ENCODE measurements at places on chromosomes 2 and 18.

DNA sequence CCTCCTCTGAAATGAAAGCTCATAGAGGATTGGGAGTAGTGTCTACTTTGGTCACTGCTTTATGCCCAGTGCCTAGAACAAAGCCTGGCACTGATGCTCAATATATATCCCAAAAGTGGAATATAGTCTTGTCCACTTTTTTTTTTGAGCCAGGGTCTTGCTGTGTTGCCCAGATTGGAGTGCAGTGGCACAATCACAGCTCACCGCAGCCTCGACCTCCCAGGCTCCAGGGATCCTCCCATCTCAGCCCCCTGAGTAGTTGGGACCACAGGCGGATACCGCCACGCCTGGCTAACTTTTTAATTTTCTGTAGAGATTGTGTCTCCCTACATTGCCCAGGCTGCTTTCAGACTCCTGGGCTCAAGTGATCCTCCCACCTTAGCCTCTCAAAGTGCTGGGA lies 3.8 kb downstream of the FKBP7 start:
- no peak for DNase-seq

DNA sequence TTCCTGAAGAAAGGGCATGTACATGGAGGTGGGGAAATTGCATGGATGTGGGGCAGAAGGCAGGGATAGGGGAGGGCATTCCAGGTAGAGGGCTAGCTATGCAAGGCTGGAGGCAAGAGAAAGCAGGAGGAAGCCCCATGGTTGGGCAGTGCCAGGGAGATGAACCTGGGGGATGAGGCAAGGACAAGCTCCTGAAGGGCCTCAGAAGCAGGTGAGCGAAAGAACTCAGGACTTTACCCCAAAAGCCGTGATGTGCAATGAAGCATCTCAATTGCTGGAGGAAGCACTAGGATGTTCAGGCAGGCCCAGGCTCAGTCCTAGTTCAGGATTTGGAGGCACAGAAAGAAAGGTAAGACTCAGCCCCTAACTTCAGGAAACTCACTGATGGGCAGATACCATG lies 117.0 kb upstream of the EPAS1 start:
- DNase-seq: no peak

- DNase-seq: no peak
These were observed 179.7 kb downstream of the TWIST2 start for GRCh38 chr2:239027391-239028252.

- DNase-seq: no peak
These were observed 243.5 kb upstream of the TMEFF2 start for GRCh38 chr2:192438239-192438638.

DNA sequence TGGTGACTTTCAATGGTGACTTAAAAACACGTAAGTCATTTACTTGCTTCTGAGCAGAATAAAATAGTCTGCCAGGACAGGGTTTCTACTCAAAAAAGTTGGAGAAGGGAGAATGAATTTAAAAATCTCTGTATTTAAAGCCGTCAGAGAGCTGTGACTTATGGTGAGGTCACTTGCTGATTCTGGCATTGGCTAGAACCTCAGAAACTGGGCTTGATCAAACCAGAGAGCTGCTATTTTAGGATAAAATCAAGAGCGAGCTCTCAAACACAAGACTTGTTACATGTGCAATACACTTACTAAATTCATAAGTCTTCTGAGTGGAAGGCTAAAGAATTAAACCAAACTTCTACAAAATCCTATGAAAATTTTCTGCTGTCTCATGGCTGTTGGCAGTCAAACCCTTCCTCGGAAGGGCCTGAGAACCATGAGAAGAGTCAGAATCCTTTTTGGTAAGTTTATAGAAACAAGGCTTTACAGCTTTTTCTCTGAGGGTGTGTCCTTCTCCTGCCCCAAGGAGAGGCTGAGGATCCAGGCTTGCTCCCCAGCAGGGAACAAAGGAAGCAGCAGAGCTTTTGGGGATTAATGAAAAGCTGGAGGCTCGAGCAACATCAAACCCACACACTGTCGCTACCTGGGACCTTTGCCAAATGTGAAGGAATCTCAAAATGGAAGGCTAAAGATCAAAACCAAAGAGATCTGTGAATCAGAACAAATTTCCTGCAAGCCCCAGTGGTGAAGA lies 816.4 kb downstream of the SOCS6 start:
- no peak for DNase-seq

DNA sequence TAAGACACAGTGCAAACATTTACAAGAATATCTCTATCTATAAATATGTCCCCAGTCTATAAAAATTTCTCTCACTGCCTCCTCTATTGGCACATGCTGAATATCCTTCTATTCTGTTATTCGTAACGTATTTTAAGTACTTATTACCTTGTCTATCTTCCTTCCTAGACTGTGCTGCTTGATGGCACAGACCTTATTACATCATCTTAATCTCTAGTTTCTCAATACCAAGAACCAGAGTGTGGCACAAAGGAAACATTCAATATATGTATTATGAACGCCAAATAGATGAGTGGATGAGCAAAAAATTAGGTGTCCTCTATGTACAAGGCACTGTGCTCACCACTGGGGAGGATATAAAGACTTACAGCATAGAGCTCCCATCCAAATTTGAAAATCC lies 282.8 kb downstream of the NBAS start:
- DNase-seq: no peak

GRCh38 chr18:55089610-55090009 lies 130.3 kb upstream of the CCDC68 start:
- DNase-seq: no peak

DNA sequence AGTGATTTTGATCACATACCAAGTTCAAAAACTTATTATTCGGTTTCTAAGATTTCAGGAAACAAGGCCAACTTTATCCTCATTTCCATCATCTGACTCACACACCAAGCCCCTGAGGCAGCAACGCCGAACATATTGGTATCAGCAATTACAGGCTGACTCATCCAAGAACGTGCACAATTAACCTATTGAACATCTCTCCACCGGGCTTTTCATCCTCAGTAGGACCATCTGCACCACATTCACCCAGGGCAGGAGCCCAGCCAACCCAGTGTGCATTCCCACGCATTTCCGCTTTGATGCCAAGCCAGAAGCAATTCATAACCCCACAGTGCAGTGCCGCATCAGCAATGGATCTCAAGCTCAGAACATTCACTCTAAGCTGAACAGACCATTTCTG lies 52.9 kb downstream of the SCG2 start:
- DNase-seq: no peak

Data from Kasumi-1 (cell line).